ENCODE measurements at places on chromosomes 5 and 9.

DNA sequence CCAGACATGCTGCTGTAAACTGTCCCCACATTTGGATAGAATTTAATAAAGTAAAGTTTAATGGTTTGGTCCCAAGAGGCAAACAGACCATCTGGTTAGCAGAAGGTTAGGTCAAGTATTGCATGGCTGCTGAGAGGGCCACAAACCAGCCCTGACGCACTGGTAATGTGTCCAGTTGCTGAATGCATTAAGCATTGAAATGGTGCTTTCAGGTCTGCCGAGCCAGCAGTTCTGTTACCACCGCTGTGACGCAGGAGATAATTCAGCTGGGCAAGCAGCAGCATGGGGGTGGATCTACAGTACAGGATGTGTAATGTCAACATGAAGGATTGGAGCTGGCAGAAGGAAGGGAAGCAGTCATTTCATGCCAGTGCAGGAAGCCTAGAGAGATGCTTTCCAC lies 16.0 kb downstream of the ZNF462 start:
- DNase-seq, result peak; percentile 89

- DNase-seq, result no peak
Observed at GRCh38 chr9:127004946-127005769, 90.6 kb downstream of the RALGPS1 start.

DNA sequence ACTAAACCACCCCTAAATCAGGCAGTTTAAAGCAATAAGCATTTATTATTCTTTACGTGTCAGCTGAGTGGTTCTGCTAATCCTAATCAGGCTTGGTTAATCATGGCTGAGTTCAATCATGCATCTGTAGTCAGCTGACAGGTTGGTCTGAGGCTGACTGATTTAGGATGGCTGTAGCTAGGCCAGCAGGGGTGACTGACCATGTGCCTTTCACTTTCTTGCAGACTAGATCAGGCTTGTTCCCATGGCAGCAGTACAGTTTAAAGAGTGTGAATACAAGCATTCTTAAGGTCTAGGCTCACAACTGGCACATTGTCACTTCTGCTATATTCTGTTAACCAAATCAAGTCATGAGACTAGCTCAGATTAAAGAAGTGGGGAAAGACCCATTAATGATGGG lies 16.1 kb upstream of the MPDZ start:
- DNase-seq, result no peak

GRCh38 chr9:113876151-113876992 lies at the start of gene ZNF618:
Gene ZNF618 (plus strand): TSS chr9:113876309. CDS start chr9:113876381, 72 bp downstream.
- peak; percentile 46 for DNase-seq

GRCh38 chr5:133464013-133464412 lies 148.3 kb downstream of the FSTL4 start:
- no peak for DNase-seq

DNA sequence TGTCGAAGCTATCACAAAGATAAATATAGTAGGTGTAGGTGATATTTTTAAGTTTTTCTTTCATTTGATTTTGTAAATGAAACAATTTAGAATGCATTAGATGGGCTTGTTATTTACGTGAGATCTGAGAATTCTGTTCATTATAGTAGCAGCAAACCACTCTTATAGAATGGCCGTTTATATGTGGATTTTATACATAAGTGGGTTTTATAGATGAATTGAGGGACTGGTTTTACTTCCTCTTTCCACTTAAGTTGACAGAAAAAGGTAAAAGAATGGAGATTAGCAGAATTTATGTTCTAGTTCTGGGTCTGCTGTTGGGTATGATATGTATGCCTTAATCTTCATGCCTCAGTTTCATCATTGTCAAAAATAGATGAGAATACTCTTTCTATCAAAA lies 5.6 kb downstream of the RMI1 start:
- DNase-seq, result no peak

GRCh38 chr5:68285851-68286611 lies 70.5 kb downstream of the PIK3R1 start:
- no peak for DNase-seq

- no peak for DNase-seq
Observed at GRCh38 chr5:181028032-181028819, 11.8 kb upstream of the BTNL9 start.

Measured in heart left ventricle (tissue), 16 donors.